Activated T-cell treated with anti-CD3 and anti-CD28 coated beads, Interleukin-2, amount 50 U/mL, for 72 hours (primary cell): ENCODE measurements at places on chromosomes 4 and X. TPM values are rescaled to one million over a fixed set of nuclear protein-coding genes. Genes with fewer than 3 reads are reported as not detected.

DNA sequence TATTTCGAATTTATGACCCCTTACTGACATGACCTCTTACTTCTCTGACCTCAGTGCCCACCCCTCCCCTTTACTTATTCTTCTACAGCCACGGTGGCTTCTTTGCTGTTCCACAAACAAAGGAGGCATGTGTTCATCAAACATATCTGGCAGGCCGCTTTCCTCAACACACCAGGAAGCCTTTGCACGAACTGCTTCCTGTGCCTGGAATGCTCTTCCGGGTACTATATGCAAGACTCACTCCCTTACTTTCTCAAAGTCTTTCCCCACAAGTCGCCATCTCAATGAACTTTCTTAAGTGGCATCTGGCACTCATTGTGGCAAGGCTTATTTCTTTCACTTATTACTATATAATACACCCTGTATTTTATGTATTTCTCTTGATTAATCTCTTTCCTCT, 351.5 kb upstream of the DDX53 start:
- no peak overlapping the region for H3K4me3 ChIP-seq
- H3K4me1 ChIP-seq = no peaks in the 10 kb centered on the region
- H3K27ac ChIP-seq = no peak overlapping the region
- DNase-seq = no peak
- H3K36me3 ChIP-seq = no peaks in the 10 kb centered on the region
- H3K27me3 ChIP-seq = peaks cover 1% of the 10 kb centered on the region

GRCh38 chr4:126591583-126591982, 1041.2 kb upstream of the INTU start:
- no peaks in the 10 kb centered on the region for H3K4me1 ChIP-seq
- no peak overlapping the region for H3K27ac ChIP-seq
- H3K27me3 ChIP-seq = no peaks in the 10 kb centered on the region
- no peak for DNase-seq
- H3K4me3 ChIP-seq = no peak overlapping the region

- H3K27me3 ChIP-seq = no peaks in the 10 kb centered on the region
- H3K4me3 ChIP-seq = no peak overlapping the region
- H3K27ac ChIP-seq = no peak overlapping the region
Measured at GRCh38 chr4:184011826-184012380, 106.8 kb downstream of the STOX2 start.

DNA sequence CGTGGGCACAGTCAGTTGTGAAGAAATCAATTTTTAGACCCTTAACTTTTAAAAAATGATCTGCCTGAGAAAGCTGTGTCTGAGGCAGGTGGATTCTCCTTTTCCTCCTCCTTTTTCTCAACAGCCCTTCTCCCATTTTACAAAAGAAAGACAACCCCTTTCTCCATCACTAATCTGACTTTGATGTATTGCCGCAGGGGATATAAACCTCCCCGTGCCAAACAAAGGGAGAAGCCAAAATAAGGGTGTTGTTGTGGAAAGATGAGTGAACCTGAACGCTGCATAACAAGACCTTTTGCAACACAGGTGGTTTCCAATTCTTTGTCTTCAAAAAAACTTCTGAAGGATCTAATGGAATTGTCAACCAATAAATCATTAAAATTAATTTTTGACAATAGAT, 8.4 kb upstream of the FHL1 start:
- no peak for DNase-seq
- no peaks in the 10 kb centered on the region for H3K36me3 ChIP-seq
- H3K27me3 ChIP-seq = peaks cover 18% of the 10 kb centered on the region
- H3K4me1 ChIP-seq = peaks cover 6% of the 10 kb centered on the region

GRCh38 chrX:147779173-147779572, 132.5 kb upstream of the FMR1 start:
- H3K27ac ChIP-seq = no peak overlapping the region
- DNase-seq = no peak
- H3K4me1 ChIP-seq = peaks cover 5% of the 10 kb centered on the region
- H3K27me3 ChIP-seq = peaks cover 15% of the 10 kb centered on the region
- no peaks in the 10 kb centered on the region for H3K36me3 ChIP-seq

- H3K27ac ChIP-seq = peak overlapping the region; percentile 54
- H3K4me1 ChIP-seq = peaks cover 50% of the 10 kb centered on the region
- peaks cover 11% of the 10 kb centered on the region for H3K27me3 ChIP-seq
- DNase-seq = peak; percentile 59
- peak overlapping the region; percentile 77 for H3K4me3 ChIP-seq
- peaks cover 2% of the 10 kb centered on the region for H3K36me3 ChIP-seq
Measured at GRCh38 chrX:39491548-39492297, 606.0 kb downstream of the BCOR start.

- peaks cover 45% of the 10 kb centered on the region for H3K27me3 ChIP-seq
- peaks cover 18% of the 10 kb centered on the region for H3K4me1 ChIP-seq
- peak; percentile 44 for DNase-seq
- H3K27ac ChIP-seq = peak overlapping the region; percentile 21
Measured at GRCh38 chr4:123505095-123506010, 108.8 kb downstream of the SPRY1 start.

GRCh38 chrX:111861605-111862004, 14.4 kb upstream of the TRPC5OS start:
- H3K4me3 ChIP-seq = no peak overlapping the region
- H3K4me1 ChIP-seq = no peaks in the 10 kb centered on the region
- H3K27ac ChIP-seq = no peak overlapping the region
- DNase-seq = no peak
- H3K36me3 ChIP-seq = no peaks in the 10 kb centered on the region
- H3K27me3 ChIP-seq = peaks cover 45% of the 10 kb centered on the region

GRCh38 chrX:100491174-100491573, 81.1 kb upstream of the PCDH19 start:
- DNase-seq = no peak
- H3K4me1 ChIP-seq = no peaks in the 10 kb centered on the region
- no peaks in the 10 kb centered on the region for H3K36me3 ChIP-seq
- peaks cover 20% of the 10 kb centered on the region for H3K27me3 ChIP-seq

GRCh38 chrX:20481632-20482031, 214.9 kb upstream of the RPS6KA3 start:
- H3K4me3 ChIP-seq = no peak overlapping the region
- H3K27me3 ChIP-seq = peaks cover 26% of the 10 kb centered on the region
- H3K36me3 ChIP-seq = no peaks in the 10 kb centered on the region
- no peak for DNase-seq

DNA sequence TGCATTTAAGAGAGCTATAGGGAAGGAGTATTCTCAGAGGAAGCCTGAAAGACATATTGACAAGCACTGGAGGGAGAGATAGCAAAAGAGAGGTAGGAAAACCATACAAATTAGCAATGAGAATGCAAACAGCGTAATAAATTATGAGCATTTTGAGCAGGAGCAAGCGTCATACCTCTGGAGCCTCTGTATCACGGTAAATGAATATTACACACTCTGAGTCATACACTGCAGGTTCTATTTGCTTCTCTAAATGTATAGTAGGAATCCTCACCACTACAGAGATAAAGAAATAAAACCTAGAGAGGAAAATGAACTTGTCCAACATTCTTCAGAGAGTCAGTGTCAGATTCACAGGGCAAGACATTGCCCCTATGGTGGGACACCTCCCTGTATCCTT, 46.4 kb upstream of the GABRE start:
- no peaks in the 10 kb centered on the region for H3K36me3 ChIP-seq
- H3K27me3 ChIP-seq = no peaks in the 10 kb centered on the region
- H3K4me1 ChIP-seq = no peaks in the 10 kb centered on the region
- H3K27ac ChIP-seq = no peak overlapping the region
- no peak overlapping the region for H3K4me3 ChIP-seq

DNA sequence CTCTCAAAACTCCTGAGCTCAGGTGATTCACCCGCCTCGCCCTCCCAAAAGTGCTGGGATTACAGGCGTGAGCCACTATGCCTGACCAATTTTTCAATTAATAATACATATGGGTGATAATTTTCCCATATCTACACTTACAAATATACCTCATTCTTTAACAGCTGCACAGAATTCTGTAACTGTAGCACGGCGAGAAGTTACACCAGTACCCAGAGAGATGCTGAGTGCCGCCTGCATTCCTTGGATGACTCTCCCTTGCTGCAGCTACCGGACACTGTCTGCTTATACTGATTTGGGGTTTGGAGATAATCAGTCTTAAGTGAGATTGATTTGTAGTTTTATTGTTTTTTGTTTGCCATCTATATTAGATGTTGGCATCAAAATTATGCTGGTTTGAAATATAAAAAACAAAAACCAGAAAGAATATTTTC, 5.8 kb downstream of the TIFA start:
- H3K27ac ChIP-seq = no peak overlapping the region
- H3K27me3 ChIP-seq = no peaks in the 10 kb centered on the region
- H3K4me1 ChIP-seq = peaks cover 80% of the 10 kb centered on the region
- no peak for DNase-seq
- peak overlapping the region; percentile 64 for H3K4me3 ChIP-seq

DNA sequence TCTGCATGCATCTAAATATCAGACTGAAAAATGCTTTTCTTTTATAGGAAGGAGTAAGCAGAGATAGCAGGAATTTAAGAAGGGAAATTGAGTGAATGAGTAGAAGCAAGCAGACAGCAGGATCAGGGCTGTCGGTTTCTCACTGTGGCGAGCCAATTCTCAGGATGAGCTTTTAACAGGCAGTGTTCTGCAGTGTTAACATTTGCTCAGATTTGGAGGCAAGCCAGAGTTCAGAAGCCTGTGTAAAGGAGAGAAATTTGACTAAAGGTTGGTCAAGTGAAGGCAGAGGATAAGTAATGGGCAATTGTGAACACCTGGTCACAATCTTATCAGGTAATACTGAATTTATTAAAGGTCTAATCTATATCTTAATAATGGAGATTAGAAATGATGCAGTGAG, 133.3 kb upstream of the MAGEB16 start:
- H3K4me3 ChIP-seq = no peak overlapping the region
- H3K27me3 ChIP-seq = no peaks in the 10 kb centered on the region
- H3K36me3 ChIP-seq = no peaks in the 10 kb centered on the region
- H3K4me1 ChIP-seq = no peaks in the 10 kb centered on the region

GRCh38 chr4:112340023-112340422, 42.9 kb downstream of the ALPK1 start:
- H3K4me3 ChIP-seq = no peak overlapping the region
- H3K4me1 ChIP-seq = no peaks in the 10 kb centered on the region

DNA sequence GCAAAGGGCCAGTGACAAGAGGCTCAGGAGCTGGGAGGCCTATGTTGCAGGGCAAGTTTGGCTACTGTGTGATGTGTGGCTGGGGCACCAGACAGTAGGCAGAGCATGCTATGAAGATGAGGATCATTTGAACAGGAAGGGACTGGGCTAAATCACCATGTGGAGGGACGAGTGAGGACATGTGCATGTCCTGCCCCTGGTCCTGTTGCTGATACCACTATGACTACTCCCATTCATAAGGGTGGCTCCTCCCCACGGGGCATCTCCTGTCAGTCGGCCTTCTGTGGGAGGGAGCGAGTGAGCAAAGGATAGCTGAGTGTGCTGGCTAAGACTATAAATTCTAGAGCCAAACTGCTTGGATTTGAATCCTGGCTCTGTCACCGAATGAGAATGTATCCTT, 139.2 kb downstream of the TMEM164 start:
- H3K27ac ChIP-seq = no peak overlapping the region
- no peak overlapping the region for H3K4me3 ChIP-seq
- H3K4me1 ChIP-seq = no peaks in the 10 kb centered on the region
- H3K36me3 ChIP-seq = no peaks in the 10 kb centered on the region

GRCh38 chr4:66055999-66056398, 385.7 kb upstream of the EPHA5 start:
- H3K27me3 ChIP-seq = no peaks in the 10 kb centered on the region
- H3K4me1 ChIP-seq = no peaks in the 10 kb centered on the region
- H3K36me3 ChIP-seq = no peaks in the 10 kb centered on the region
- DNase-seq = no peak

DNA sequence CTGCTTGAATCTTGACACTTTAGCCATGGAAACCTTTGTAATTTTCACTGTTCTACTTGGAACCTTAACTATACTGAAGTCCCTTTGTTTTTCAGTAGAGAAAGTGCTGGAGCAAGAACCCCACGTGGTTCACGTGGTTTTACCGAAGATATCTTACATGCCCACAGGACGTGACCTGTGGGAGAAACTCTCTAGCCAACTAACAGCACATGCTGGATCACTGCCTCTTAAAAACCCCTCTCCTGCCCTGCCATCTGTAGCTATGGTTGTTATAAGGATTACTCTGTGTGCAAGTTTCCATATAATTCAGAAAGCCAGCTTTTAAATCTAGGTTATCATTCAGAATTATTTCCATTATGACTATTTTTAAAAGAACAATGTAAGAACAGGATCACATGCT, 30.2 kb downstream of the SPANXD start:
- H3K27ac ChIP-seq = no peak overlapping the region
- no peaks in the 10 kb centered on the region for H3K27me3 ChIP-seq
- H3K4me1 ChIP-seq = no peaks in the 10 kb centered on the region
- DNase-seq = no peak
- no peak overlapping the region for H3K4me3 ChIP-seq

DNA sequence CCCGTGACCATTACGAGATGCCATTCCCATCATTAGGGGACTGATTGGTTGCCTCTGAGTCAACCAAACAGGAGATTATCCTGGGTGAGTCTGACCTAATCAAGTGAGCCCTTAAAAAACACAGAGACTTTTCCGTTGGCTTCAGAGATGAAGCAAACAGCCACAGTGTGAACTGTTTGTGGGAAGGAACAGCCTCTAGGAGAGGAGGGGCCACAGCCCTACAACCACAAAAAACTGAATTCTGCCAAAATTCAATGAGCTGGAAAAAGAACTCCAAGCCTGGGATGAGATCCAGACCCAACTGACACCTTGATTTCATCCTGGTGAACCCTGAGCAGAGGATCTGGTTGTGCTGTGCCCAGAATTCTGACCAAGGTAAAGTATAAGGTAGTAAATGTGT, 31.3 kb upstream of the TBL1X start:
- no peaks in the 10 kb centered on the region for H3K27me3 ChIP-seq
- no peak overlapping the region for H3K4me3 ChIP-seq
- H3K27ac ChIP-seq = no peak overlapping the region
- no peak for DNase-seq

- H3K4me3 ChIP-seq = no peak overlapping the region
- H3K27ac ChIP-seq = no peak overlapping the region
- H3K36me3 ChIP-seq = no peaks in the 10 kb centered on the region
- no peaks in the 10 kb centered on the region for H3K4me1 ChIP-seq
- no peak for DNase-seq
Measured at GRCh38 chr4:130338851-130339250, 1242.9 kb downstream of the C4orf33 start.

GRCh38 chr4:132063829-132064228, 1085.3 kb upstream of the PCDH10 start:
- H3K4me1 ChIP-seq = no peaks in the 10 kb centered on the region
- DNase-seq = no peak
- H3K27me3 ChIP-seq = no peaks in the 10 kb centered on the region

The OPHN1 gene
- not detected for total RNA-seq

The XAGE2 gene
- not detected for total RNA-seq

The REPS2 gene
- total RNA-seq = 0.67 TPM

The CHRDL1 gene
- not detected for total RNA-seq

The DMP1 gene
- not detected for total RNA-seq

The ADH1B gene
- not detected for total RNA-seq

The RIPPLY1 gene
- not detected for total RNA-seq
